ENCODE measurements at places on chromosomes 3 and 15. TPM values are rescaled to one million over a fixed set of nuclear protein-coding genes. Genes with fewer than 3 reads are reported as not detected.

GRCh38 chr3:117549716-117550115 lies 840.1 kb downstream of the TUSC7 start:
- no peak for DNase-seq

GRCh38 chr3:46194868-46195553 lies 13.1 kb downstream of the CCR1 start:
- no peak for DNase-seq

The FEZF2 gene
- not detected for polyA plus RNA-seq

The ARL14 gene
- 6.0 TPM for polyA plus RNA-seq
